ENCODE measurements at places on chromosomes 6 and 20.

- DNase-seq: no peak
These were observed 232.0 kb upstream of the PMEPA1 start for GRCh38 chr20:57941604-57942381.

GRCh38 chr6:15283986-15284361 is 38.1 kb downstream of the JARID2 start:
- no peak for DNase-seq

DNA sequence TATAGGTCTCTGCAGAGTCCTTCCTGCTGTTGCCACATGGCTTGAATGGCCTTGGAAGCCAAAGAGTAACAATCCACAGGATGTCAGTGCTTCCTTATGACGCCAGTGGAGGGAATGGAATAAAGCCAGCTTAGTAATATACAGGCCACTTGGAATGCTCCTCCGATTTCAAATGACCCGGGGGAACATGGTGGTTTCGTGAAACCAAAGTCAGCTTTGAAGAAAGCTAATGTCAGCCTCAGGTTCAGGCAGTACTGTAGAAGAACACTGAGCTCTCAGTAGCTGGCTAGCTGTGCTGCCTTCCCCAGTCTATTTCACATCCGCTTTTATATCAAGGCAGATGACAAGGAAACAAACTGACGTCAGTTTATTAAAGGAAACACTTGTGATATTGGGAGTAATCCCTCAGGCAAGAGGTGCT is 189.1 kb downstream of the DTNBP1 start:
- DNase-seq: no peak

GRCh38 chr6:47428746-47429664 is 48.6 kb upstream of the CD2AP start:
- DNase-seq: no peak

DNA sequence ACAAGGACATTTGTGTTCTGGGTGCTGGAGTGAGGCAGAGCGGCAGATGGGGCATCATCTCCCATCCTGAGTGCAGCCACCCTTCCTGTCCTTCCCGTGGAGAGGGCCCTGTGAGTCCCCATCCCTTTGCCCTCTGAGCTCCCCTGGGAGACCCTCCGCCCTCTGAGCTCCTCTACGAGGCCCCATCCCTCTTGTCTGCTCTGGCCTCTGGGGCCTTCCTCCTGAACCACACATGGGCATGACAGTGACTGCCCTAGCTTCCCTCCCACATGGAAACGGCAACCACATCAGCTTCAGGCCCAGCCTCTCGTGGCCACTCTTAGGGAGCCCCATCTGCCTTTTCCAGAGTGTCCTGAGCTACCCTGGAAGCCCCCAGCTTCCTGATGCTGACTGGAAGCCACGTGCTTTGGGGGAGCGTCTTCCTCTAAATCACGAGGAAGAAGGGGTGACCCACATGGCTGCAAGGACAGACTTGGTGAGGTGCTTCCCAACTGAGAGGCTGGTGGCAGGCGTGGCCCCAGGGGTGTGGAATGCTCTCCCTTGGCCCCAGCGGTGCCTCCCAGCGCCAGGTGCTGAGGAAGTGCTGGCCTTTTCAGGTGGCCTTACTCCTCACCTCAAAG is 52.6 kb downstream of the GINS1 start:
- no peak for DNase-seq

- DNase-seq: no peak
These were observed 54.7 kb downstream of the CDC5L start for GRCh38 chr6:44442236-44442635.

DNA sequence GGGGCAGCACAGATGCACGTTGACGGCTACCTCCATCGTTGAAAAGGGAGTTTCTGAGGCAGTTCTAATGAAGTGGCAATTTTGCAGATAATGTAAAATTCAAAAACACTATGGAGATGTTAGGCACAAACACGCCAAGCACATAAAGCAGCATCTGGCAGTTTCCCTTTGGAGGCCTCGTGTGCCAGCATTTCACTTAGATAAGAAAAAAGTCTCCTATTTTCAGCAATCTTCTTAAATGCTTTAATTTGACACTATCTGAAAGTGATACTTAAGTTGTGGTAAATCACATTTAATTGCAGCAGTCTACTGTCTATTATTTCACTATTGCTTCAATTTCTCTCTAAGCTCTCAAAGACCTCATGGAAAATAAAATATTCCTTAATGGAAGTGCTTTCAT is 125.3 kb upstream of the PROKR2 start:
- DNase-seq: no peak

- DNase-seq: no peak
These were observed 13.1 kb upstream of the PBOV1 start for GRCh38 chr6:138231381-138231886.

DNA sequence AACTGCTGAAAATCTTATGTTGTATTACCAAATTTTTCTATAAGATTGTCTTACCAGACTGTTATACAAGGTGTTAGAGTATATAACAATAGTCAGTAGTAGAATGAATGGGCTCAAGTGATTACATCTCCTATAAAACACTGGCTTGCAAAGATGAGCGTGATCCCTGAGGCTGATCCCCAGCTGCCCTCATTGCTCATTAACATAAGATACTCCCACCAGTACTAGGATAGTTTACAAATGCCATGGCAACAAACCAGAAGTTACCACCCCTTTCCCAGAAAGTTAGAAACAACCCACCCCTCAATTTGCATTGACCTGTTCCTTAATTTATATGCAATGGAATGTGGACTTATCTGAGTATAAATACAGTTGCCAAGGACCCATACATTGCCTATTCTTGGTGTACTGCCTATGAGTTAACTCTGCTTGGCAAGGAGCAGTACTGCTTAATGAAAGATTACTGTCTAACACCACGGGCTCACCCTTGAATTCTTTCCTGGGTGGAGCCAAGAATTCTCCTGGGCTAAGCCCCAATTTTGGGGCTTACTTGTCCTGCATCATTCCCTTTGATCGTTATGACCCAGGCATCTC is 252.8 kb upstream of the CHD6 start:
- no peak for DNase-seq

- peak; percentile 66 for DNase-seq
These were observed 7.1 kb downstream of the MAP3K5 start for GRCh38 chr6:136784910-136785746.

DNA sequence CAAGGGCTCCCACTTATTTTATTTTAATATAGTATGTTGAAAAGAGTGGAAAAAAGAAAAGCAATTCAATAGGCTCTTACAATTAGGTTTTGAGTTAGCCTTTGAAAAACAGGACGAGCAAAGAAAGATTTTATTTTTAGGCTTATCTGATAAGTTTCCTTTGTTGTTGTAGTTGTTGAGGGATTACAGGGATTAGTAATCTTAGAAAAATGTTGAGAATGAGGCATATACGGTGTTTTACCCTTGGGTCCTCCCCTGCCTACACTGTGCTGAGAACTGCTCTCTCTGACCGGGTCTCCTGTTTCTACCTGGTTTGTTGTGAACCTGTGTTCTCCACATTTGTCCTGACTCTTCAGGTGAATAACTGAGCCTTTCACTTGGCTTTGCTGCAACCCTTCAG is 16.7 kb downstream of the TRAPPC3L start:
- DNase-seq: no peak

GRCh38 chr20:24985802-24986201 is 6.7 kb downstream of the APMAP start:
- DNase-seq: no peak
